SK-N-MC (cell line): ENCODE measurements at places on chromosomes 6 and 20.
A peak's percentile ranks its signal among the peaks of the same experiment; 100 is the strongest.

DNA sequence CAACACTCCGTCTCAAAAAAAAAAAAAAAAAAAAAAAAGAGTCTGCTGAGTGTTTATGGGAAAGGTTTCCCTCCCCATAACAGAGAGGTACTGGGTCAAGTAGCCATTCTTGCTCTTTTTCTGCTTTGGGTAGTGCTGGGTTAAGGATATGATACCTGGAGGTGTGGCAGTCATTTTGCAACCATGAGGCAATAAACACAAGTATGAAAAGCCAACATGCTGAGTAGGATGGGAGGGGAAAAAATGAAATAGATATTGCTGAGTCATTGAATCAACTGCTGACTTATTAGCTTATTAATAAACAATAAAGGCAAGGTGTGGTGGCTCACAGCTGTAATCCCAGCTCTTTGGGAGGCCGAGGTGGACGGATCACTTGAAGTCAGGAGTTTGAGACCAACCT lies 2.3 kb upstream of the TOMM34 start:
- DNase-seq, result no peak

DNA sequence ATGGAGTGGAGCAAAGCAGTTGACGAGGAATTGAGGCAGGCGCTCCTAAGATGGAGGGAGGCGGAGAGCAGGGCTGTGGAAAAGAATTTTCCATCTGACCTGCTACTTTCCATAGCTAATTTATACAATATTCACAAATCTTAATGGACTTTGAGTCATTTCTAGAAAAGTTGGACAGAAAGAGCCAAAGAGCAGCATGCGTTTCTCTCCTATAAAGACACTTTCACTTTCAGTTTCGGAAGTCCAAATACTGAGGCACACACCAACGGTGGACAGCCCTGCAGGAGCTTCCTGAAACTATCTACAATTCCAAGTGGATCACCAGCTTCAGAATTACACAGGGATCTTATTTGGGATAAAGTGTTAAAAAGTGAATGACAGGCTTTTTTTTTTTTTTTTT lies 43.5 kb downstream of the PANK2 start:
- no peak for DNase-seq

DNA sequence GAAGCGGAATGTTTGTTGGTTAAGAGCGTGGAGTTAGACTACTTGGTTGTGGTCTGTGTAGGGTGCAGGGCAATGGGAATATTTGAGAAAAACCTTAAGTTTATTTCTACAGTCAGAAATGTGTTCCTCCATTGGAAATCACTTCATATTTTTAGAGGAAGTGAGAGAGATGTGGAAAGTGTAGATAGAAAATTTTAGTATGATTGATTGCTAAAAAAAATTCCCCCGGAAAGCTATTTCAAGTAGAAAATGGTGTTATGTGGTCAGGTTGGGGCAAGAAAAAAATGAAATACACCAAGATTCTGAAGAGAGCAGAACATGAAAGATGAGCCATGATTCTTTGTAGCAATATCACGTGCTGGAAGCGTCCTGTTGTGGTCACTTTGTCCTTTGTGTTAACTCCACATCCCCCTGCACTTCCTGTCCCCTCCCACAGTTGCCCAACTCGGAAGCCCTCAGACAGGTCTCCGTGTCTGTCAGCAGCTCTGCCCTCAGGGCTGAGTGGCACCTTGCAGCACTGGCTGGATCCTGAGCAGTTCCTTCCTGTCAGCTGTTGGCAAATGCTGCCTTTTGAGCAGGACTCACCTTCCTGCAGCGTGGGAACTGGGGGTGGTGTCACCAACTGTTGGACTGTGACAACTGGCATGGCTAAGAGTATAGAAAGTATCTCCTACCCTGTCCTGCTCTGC lies 137.5 kb upstream of the SLC24A3 start:
- no peak for DNase-seq

DNA sequence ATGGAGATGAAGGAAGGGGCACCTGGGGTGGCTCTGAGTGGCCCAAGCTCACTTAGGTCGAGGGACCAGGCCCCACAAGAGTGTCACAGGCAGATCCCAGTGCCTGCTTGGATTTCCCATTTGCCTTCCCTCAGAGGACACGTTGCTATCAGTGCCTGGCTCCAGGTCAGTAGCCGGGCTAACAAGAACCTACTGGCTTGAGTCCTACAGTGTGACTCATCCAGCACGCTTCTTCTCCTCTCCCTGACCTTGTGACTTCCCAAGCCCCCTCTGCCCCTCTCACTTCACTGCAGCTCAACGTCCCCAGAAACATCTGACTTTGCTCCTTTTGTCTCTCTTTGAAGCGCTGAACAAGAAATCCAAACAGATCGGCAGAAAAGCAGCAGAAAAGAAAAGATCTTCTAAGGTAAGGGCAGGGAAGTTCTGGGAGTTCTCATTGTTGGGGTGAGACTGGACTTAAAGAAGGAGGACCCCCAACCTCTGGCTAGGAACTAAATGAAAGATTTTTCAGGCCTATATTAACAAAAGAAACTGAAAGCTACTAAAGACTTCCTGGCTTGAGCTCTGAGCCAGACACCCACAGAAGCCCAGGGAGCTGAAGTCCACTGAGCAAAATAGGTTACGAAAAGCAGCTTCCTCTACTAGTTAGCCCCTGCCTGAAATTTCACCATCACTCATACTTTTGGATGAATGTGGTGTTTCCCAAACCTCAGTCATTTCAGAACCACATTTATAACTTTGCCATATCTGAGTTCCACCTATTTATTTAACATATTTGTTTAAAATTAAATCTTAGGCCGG lies 21.5 kb downstream of the ASIP start:
- DNase-seq, result no peak

GRCh38 chr20:51185277-51185676 lies 162.4 kb upstream of the KCNG1 start:
- DNase-seq, result no peak

- no peak for DNase-seq
These were observed 554.7 kb upstream of the SLC35B3 start for GRCh38 chr6:8990075-8990474.

- DNase-seq, result peak; percentile 20
These were observed 3.8 kb downstream of the SPAG4 start for GRCh38 chr20:35619196-35620095.

DNA sequence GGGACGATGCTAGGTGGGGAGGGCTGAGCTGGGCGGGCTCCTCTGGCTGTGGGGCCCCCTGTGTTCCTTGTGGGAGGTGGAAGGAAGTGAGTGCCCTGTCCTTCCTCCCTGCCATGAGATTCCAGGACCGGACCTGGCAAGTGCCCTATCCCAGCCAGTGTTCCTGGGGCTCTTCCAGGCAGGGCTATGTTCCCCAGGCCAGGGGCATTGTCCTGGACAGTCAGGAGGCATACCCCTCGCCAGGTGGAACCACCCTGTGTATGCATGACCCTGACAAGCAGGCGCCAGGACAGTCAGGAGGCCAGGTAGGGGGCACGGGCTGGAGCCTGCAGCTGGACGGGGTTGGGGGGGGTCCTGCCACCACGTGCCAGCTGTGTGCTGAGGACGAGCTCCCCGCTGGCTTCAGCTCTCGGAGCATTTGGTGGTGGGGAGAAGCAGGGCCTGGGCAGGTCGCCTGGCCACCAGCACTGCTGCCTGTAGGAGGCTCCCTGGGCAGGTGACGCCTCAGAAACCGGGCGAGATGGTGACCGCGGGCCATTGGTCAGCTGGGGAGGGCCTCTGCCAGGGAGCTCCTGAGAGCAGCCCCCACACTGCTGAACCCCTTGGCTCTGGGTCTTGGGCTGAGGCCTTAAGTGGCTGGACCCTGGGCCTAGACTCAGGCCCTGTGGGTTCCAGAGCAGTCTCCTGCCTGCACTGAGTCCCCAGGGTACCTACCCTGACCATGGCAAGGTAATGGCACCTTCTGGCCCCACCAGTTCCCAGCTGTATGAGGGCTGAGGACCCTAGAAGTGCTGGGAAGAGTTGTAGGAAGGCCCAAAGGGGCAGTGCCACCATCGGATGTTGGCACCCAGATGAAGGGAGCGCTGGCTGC lies 694 bp downstream of the SLC17A9 start:
- DNase-seq, result no peak

- no peak for DNase-seq
These were observed 126.3 kb downstream of the C6orf118 start for GRCh38 chr6:165183071-165183470.

GRCh38 chr6:154440022-154440421 lies 70.5 kb downstream of the CNKSR3 start:
- no peak for DNase-seq

GRCh38 chr20:45341939-45342854 lies 6.0 kb downstream of the SDC4 start:
- no peak for DNase-seq

DNA sequence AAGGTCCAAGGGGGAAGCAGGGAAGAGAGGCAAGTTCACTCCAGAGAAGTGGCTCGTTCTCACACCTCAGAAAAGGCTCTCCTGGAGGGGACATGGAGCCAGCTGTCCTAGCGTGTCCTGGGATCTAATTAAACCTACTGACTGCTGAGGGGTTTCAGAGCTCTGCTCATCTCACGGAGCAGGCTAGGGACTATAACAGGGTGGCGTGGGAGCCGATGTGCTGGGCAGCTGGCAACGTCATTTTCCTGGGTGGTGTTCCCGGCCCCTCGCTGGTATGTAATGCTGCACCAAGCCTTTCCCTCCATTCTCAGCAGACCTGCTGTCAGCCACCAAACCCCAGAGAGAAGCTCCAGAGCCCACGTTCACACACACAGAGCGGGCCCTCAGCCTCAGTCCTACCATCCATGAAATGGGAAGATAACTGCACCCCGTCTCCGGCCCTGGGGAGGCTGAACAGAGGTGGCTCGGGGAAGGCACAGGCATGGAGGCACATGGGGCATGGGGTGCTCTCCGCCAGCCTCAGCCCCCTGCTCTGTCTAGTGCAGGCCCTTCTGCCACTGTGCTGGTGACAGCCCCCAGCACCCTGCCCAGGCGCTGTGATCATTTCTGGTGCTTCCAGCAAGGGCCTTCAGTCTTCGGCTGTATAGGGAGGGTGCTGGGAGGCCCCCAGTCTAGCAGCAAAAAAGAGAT lies 1.9 kb downstream of the CST7 start:
- DNase-seq, result no peak

- peak; percentile 81 for DNase-seq
These were observed 87.2 kb downstream of the FKBP5 start for GRCh38 chr6:35601331-35602132.

- no peak for DNase-seq
These were observed 83.2 kb upstream of the FBXL4 start for GRCh38 chr6:99030915-99031314.

- DNase-seq, result no peak
These were observed 184.9 kb upstream of the TENT5A start for GRCh38 chr6:81937296-81937937.

- peak; percentile 73 for DNase-seq
These were observed 88.6 kb downstream of the OPRM1 start for GRCh38 chr6:154127657-154128056.

GRCh38 chr20:50068041-50068651 lies 44.8 kb downstream of the UBE2V1 start:
- DNase-seq, result no peak

DNA sequence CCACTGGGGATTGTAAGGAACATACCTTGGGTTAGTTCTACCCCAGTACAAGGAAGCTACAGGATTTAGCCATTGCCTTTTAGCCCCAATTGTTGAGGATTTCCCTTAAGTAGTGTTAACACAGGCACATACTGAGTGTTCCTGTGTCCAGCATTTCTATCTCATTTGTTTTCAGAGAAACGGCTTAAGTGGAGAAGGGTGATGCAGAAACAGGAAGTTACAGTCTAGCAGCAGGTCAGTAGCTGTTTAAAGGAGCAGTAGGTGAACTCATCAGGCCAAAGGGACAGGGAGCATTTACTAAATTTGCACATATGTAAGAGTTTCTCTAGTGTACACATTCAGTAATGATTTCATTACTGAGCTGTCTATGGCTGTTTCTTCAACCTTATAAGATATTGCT lies 644.2 kb upstream of the GJE1 start:
- DNase-seq, result no peak

- DNase-seq, result no peak
These were observed 91.0 kb downstream of the ADGB start for GRCh38 chr6:146689806-146690205.

DNA sequence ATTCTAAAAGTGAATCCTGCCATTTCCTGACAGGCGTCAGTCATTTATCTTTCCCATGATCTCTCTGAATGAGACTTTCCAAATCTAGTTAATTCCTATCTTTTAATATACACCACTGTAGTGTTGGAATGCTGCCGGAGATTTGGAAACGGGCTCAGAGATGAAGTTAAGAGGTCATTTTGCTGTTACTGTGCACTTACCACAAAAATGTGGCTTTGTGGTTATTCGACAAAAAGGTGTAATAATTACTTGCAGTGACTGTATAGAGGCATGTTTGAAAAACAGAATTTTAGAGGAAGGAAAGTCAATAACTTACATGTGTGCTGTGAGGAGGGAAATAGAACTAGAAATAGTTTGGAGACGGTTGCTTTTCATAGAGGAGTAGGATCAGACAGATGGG lies 460.2 kb upstream of the BTBD3 start:
- DNase-seq, result no peak
